NCI-H1092 (cell line): ENCODE measurements at places on chromosomes 4 and X.

- DNase-seq = no peak
Measured at GRCh38 chr4:73603271-73603710, 16.9 kb downstream of the RASSF6 start.

DNA sequence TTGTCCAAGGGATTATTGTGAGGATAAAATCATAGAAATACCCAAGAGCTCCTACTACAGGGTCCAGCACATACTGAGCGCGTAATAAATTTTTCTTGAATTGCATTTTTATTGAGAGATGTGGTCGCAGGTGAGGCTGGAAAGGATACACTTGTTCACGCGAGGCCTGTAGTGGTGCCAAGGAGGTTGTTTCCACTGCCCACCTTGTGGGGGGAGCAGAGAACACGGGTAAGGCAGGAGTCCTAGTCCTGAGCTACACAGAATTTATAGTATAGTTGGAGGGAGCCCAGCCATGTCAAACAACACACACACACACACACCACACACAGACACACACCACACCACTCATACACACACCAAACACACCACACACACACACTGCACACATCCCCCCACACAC, 31.8 kb upstream of the CYP4V2 start:
- DNase-seq = no peak

GRCh38 chr4:188717661-188718060, 578.4 kb downstream of the TRIML1 start:
- no peak for DNase-seq

DNA sequence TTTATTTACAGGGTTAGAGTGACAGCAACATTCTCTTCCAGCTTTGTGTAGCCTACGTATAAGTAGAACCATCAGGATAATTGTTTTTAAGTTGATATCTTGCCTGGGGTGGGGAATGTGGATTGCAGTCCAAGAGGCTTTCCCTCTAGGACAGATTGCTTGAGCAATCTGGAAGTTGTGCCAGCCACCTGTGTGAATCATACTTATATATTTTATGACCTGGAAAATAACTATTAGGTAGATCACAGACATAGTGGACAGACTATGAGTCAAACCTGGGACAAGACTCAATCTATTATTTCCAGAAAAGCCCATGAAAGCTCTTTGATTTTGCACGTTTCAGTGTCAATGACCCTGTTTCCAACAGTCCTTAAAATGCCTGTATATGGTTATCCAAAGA, 98.9 kb downstream of the TLL1 start:
- DNase-seq = no peak

DNA sequence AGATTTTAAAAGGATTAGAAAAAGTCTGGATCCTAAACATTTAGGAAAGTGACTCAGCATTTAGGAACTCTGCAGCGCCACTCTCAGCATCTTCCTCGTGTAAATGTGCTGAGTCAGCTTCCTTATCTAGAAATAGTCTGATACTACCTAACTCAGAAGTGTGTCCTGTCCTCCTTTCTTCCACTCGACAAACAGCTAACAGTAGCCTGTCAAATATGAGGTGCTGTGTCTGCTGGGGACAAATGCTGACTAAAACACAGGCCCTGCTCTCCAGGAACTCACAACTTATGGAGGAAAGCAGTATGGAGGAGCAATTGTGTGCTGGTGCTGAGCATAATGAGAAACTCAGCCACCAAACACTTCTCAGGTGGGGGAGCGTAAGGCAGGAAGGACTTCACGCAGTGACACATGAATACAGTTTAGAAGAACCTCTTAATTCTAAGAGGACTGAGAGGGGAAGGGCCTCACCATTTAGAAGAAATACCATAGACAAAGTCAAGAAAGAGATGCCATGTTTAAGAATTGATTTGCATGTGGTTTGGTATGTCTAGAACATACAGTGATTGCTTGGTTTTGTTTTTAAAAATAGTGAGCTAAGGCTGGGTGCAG, 125.3 kb downstream of the SOWAHB start:
- DNase-seq = no peak

- DNase-seq = no peak
Measured at GRCh38 chrX:53458082-53458481, 23.9 kb upstream of the HSD17B10 start.

- no peak for DNase-seq
Measured at GRCh38 chrX:11760958-11761357, 2.9 kb downstream of the MSL3 start.

- DNase-seq = no peak
Measured at GRCh38 chr4:58649226-58649625, 1539.0 kb upstream of the IGFBP7 start.

DNA sequence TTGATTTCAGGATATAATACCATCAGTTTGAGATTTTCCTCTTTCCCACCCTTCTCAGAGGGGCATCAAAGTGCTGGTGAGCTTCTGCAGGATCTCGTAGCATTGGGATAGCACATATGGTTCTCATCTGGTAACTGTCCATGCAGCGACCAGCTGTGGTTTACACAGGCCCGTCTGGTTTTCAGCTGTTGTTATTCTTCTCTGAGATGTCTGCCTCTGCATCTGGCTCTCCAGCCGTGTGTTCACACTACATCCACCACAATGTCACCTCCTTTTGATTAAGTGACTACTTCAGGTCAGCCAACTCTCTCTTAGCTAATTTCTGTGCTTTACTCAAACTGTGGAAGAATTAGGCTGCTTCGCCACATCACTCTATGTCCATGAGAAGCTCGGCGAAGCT, 676.7 kb upstream of the TENM3 start:
- DNase-seq = no peak

DNA sequence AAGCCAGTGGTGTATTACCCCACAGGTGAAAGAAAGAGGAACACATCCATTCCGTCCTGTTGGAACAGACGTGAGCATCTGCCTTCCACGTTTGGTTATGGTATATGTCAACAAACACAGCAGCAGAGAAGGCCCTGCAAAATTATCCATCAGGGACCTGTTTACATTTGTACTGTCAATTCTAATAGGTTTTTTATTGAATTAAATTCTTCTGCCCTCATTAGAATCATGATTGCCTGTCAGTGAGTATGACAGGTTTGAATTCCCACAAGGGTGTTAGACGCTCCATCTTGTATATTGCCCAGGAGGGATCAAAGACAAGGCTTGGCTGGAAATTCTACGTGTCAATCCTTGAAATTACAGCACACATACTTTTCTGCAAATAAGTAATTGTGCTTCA, 339.9 kb upstream of the NOCT start:
- no peak for DNase-seq
